ENCODE measurements at places on chromosomes 2 and 18.
A peak's percentile ranks its signal among the peaks of the same experiment; 100 is the strongest.

DNA sequence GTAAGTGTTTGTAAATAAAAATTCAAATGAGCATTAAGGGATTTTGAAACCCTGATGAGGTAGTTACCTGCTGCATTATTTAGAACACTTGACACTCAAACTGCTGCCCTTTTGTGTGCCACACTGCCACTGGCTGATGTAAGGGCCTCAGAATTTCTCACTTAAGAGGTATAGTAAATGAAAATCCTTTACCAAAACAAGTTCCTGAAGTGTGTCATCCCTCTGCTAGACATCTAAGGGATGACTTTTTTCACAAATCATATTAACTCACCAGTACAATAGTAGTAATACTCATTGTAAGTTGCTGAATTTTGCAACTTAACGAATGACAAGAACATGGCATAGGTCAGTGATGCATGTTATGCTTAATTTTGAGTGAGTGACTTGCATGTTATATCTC, 274.9 kb upstream of the UBE2E3 start:
- DNase-seq: no peak

DNA sequence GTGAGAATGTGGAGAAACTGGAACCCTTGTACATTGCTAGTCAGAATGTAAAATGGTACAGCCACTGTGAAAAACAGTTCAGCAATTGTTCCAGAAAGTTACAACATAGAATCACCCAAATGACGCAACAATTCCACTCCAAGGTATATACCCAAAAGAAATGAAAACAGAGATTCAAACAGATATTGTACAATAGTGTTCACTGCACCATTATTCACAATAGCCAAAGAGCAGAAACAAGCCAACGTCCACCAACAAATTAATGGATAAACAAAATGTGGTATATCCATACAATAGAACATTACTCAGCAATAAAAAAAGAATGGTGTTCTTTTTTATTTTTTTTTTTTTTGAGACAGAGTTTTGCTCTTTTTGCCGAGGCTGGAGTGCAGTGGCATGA, 10.9 kb downstream of the CLASP1 start:
- no peak for DNase-seq

GRCh38 chr2:191728750-191729624, 51.1 kb downstream of the NABP1 start:
- no peak for DNase-seq

- DNase-seq: no peak
Measured at GRCh38 chr2:172423160-172423559, 4.2 kb upstream of the ITGA6 start.

- DNase-seq: no peak
Measured at GRCh38 chr2:36915627-36916026, 50.7 kb downstream of the STRN start.

DNA sequence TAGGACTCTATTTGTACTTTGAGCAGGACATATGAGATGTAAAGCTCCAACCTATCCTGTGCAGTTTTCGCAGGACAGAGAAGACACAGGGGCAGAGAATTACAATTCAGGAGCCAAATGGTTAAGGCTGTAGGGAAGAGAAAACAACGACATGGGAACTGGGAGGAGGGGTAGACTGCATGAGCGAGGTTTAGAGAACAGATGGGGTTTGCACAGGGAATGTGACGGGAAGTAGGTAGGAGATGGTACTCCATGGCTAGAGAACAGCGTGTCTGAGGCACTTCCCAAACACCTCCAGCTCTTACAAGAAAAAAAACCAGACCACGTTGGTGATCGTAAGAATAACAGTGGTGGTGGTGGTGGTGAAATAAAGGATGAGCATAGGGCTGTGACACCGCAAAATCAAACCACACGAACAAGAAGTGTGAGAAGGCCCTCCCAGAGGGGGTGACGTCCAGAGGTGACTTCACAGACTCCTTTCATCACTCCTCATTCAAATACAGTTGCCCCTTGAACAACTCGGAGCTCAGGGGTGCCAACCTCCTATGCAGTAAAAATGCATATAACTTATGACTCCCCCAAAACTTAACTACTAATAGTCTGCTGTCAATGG, 92.7 kb downstream of the FARSB start:
- DNase-seq: no peak

GRCh38 chr2:174383796-174384195, 11.7 kb upstream of the SCRN3 start:
- no peak for DNase-seq

- no peak for DNase-seq
Measured at GRCh38 chr2:164747783-164748433, 93.7 kb downstream of the COBLL1 start.

DNA sequence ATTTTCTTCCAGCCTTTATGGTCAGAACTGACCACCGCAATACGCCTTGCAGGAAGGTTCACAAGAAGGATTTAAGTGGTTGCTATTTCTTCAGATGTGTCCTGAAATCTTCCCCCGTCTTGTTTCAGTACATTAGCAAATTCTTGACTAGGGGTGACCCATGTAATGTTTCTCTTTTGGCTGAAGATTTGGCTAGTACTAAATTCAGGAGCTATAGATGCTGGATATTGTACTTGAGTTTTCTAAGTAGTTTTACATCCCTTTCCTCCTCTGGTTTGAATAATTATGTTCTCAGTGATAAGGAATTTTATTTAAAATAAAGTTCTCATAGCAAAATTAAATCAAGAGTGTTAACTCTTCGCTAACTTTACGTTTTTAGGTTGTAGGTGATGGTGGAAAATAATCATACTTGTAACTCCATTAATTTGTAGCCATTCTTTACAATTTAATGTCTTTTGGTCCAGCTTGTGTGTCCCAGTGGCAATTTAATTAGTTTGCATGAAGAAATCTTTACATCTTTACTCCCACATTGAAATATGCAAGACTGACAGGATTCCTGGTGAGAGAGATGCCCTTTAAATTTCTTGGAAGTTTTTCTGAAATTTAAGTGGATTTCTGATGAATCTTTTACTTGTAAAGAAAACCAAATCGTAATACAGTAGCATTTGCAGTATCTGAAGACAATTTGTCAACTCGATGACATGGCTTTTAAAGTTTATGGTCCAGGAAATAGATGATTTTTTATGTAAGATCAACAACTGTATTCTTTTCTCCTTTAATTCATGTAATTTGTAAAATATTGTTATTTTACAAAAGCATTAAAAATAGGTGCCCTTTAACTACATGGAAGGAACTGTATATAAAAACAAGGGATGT, 2.8 kb downstream of the PHLPP1 start:
- no peak for DNase-seq

- no peak for DNase-seq
Measured at GRCh38 chr2:60739156-60739555, 16.9 kb upstream of the PAPOLG start.

DNA sequence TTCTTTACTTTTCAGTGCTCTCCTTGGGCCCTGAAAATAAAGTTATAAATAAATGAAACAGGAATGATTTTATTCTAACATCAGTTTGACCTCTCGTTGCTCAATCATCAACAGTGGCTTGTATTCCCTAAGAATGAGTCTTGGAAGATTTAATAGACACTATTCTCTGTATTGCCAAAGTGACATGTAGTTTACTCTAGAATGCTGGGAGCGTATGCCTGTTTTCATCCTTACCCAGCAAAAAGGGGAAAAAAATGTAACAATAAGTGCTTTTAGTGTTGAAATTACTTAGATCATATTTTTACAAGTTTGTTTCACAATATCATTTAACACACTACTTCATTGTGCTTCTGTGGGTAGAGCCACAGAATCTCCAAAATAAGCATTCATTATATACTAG, 240.6 kb upstream of the CWC22 start:
- no peak for DNase-seq

DNA sequence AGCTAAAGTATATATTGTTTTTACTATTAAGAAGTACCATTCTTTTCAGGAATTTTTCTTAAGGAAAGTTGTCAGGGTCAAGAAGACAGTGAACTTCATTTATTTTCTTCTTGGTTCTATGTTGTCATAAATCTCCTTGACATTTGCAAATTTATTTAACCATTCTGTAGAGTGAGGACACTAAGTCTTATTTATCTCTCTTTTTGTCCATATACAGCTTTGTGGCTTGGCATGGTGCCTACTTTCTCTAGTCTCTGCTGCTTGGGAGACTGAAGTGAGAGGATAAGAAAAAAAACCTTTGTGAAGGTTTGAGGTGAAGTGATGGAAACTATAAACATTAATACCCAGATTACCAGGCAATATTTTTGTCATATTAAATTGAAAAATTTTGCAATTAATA, 1389.4 kb downstream of the SUCLG1 start:
- DNase-seq: no peak

GRCh38 chr18:7608174-7608550, 41.0 kb downstream of the PTPRM start:
- DNase-seq: no peak

- peak; percentile 15 for DNase-seq
Measured at GRCh38 chr2:133171393-133172004, 396.8 kb downstream of the NCKAP5 start.

DNA sequence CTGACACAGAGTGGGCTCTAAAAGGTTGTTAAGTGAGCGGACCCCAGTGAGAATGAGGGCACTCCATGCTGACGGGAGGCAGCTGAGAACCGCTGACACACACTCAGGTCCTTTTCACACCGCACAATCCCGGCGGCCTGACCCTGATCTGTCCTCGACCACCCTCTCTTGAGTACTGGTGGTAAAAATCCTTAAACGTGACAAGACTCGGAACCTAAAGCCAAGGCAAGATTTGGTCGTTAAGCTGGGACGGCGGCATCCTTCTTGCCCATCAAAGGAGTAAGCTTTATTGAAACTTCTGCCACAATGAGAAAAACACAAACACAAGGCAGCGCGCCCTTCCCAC, 569 bp downstream of the TMX3 start:
- DNase-seq: no peak

Measured in NCI-H2107 (cell line).